Hippocampal formation (tissue), 2 donors: ENCODE measurements at places on chromosomes 5 and 9.

- DNase-seq, result no peak
Measured at GRCh38 chr5:124812771-124813358, 66.4 kb upstream of the ZNF608 start.

- DNase-seq, result no peak
Measured at GRCh38 chr9:120886490-120886967, 9.5 kb upstream of the PHF19 start.

GRCh38 chr9:96126321-96126881 lies 175.6 kb downstream of the HSD17B3 start:
- DNase-seq, result no peak

GRCh38 chr9:135254176-135255032 lies 166.9 kb downstream of the OLFM1 start:
- DNase-seq, result no peak

DNA sequence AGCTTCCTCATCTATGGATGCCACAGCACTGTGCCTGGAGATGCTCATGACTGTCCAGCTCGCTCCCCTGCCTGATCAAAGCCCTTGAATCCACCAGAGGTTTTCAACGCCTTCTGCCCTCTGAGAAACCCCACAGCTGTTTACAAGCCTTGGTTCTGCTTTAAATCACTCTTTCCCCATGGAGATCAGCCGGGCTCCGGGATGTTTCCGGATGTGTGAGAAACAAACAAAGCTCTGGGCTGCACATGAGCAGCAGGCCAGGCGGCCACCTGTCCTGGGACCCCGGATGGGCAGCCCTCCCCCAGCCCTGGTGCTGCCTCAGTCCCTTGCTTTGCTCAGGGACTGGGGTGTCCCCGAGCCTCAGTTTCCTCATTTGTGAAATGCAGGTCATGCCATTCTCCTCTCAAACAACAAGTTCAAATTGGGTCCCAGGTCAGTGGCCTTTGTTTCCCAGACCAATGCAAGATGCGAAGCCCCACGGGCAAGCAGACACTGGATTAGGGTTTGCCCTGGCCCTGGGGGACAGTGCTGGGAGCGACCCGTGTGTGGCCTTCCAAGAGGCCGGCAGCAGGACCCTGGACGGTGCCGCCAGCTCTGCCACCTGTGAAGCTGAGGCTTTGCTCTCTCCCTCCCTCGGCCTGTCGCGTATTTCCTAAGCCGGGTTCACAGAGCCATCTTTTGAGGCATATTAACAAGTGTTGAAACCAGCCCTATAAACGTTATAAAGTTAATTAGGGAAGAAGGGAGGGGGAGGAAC lies 42.4 kb upstream of the PHYKPL start:
- no peak for DNase-seq

DNA sequence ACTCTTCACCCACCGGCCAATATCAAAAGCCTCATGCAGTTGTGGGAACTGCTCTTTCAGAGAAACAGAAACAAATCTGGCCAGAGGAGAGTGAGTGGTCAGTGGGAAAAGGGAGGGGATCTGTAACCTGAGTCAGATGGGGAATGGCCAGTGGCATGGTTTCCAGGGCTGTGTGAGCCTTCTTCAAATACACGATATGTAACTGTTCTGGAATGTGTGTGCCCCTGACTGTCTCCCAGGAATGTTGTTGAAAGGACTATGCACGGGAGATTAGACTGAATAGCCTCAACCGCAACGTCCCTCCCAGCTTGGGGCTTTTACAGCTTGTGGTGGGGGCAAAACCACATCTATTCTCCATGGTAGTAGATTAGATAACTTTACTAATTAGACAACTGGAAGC lies 60.8 kb downstream of the SH3TC2 start:
- DNase-seq, result no peak

DNA sequence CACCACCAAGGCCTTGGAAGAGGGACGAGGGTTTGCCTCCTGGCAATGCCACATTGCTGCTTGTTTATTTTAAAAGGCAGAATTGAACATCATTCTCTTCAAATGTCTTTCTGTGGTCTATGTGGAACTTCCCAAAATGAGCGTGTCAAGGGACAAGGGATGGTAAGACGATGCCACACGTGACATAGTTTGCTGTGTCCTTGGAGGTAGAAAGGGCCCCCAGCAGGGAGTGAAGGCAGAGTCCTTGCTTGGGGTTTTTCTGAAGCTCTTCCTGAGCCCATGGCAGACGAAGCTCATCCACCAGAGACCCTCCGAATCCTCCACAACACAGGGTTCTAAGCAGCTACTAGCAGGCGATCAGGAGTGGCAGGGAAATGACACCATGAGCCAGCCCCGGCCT lies 28.3 kb downstream of the PRRX2 start:
- DNase-seq, result no peak
